Right lobe of liver (tissue), 6 donors: ENCODE measurements at places on chromosomes 13 and 19. TPM values are rescaled to one million over a fixed set of nuclear protein-coding genes. Genes with fewer than 3 reads are reported as not detected.

- no peak overlapping the region for H3K4me3 ChIP-seq
- no peak for DNase-seq
- peaks cover 5% of the 10 kb centered on the region for H3K4me1 ChIP-seq
- H3K36me3 ChIP-seq: peaks cover 50% of the 10 kb centered on the region
Observed at GRCh38 chr19:10115392-10116084, 4.0 kb downstream of the P2RY11 start.

DNA sequence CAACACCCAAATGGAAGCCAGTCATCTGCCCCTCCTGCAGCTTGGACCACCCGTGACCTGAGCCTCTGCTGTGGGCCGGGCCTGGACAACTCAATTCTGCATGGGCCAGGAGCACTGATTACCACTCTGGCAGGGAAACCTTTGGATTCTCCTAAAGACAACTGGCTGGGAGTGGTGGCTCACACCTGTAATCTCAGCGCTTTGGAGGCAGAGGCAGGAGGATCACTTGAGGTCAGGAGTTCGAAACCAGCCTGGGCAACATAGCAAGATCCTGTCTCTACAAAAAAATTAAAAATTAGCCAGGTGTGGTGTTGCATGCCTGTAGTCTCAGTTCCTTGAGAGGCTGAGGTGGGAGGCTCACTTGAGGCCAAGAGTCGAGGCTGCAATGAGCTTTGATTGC, 6.5 kb downstream of the EPS15L1 start:
- H3K36me3 ChIP-seq: no peaks in the 10 kb centered on the region
- H3K4me1 ChIP-seq: peaks cover 2% of the 10 kb centered on the region
- no peaks in the 10 kb centered on the region for H3K27me3 ChIP-seq
- H3K4me3 ChIP-seq: no peak overlapping the region
- H3K27ac ChIP-seq: no peak overlapping the region
- no peak for DNase-seq

- no peaks in the 10 kb centered on the region for H3K27me3 ChIP-seq
- no peak for DNase-seq
- no peaks in the 10 kb centered on the region for H3K4me1 ChIP-seq
Observed at GRCh38 chr13:23632048-23632582, 61.9 kb downstream of the TNFRSF19 start.

GRCh38 chr19:34577056-34577455, 95.5 kb downstream of the WTIP start:
- no peak for DNase-seq
- H3K27me3 ChIP-seq: no peaks in the 10 kb centered on the region
- H3K36me3 ChIP-seq: no peaks in the 10 kb centered on the region
- H3K27ac ChIP-seq: no peak overlapping the region

- DNase-seq: no peak
- no peak overlapping the region for H3K27ac ChIP-seq
- H3K27me3 ChIP-seq: no peaks in the 10 kb centered on the region
- no peaks in the 10 kb centered on the region for H3K36me3 ChIP-seq
- no peak overlapping the region for H3K4me3 ChIP-seq
Observed at GRCh38 chr13:106100171-106100919, 435.1 kb downstream of the EFNB2 start.

DNA sequence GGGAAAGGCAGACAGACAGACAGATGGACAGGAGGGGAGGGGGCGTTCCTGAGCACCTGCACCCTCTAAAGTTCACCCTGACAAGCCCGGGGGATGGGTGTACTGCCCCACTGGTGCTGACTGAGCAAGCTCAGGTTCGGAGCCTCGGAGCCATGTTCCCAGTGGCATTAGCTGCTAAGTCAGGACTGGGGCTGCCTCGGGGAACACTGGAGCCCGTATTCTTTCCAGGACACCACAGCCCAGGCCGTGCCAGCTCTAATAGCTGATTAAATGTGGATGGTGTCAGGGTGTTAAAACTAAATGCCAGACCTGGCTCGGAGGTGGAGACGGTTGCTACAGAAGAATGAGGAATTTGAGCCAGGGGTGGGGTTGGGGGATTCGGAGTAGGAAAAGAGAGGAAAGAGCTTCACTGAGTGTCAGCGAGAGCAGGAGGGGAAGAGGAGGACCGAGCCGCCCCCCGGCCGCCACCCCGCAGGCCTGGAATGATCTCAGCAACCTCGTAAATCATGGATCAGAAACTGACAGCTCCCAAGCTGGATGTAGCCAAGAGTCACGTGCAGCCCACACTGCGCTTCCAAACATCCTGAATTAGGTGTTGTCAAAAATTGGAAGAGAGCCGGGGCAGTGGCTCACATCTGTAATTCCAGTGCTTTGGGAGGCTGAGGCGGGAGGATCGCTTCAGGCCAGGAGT, 10.4 kb downstream of the MAP2K2 start:
- peaks cover 40% of the 10 kb centered on the region for H3K36me3 ChIP-seq
- H3K27ac ChIP-seq: no peak overlapping the region
- no peak for DNase-seq
- H3K4me3 ChIP-seq: no peak overlapping the region
- H3K4me1 ChIP-seq: no peaks in the 10 kb centered on the region
- no peaks in the 10 kb centered on the region for H3K27me3 ChIP-seq

DNA sequence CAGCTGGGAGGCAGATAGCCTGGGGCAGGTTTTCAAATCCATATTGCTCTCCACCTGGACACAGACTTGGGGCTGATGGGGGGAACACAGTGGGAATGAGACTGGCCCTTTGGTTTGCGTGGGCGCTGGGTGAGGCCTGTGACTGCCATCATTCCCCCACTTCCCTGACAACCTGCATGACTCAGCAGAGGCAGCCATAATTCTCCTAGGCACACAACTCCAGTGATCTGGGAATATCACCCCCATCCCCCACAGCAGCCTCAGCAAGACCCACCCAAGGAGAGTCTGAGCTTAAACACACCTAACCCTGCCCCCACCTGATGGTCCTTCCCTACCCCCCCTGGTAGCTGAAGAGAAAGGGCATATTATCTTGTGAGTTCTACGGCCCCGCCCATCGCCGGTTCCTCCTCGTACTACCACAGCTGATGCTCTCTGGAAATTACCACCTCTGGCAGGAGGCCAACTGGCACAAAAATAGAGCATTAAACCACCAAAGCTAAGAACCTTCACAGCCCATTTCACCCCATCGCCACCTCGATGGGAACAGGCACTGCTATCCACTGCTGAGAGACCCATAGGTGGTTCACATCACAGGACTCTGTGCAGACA, 71.0 kb downstream of the RNF17 start:
- H3K27ac ChIP-seq: no peak overlapping the region
- no peaks in the 10 kb centered on the region for H3K36me3 ChIP-seq
- H3K4me3 ChIP-seq: no peak overlapping the region
- no peaks in the 10 kb centered on the region for H3K4me1 ChIP-seq

MIR17HG gene
- total RNA-seq: 2.1 TPM

DNA sequence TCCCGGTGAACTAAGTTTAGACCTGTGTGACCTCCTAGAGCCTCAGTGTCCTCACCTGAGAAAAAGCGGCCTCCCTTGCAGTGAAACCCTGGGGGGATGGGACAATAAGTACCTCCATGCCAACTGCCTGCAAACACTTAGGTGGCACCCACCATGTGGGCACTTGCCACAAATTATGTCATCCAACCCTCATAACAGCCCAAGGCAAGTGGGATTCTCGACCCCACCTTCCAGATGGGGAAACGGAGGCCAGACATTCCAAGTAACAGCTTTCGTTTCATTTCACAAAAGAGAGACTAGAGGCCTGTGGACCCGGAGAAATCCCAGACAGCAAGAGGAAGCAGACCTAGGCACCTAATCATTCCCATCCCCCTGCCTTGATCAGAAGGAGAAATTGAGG, 6.9 kb downstream of the REX1BD start:
- H3K4me3 ChIP-seq: no peak overlapping the region
- no peak overlapping the region for H3K27ac ChIP-seq
- peaks cover 15% of the 10 kb centered on the region for H3K4me1 ChIP-seq
- no peaks in the 10 kb centered on the region for H3K27me3 ChIP-seq
- DNase-seq: no peak

NOVA2 gene
- 0.68 TPM for total RNA-seq

GRCh38 chr13:60351326-60351725, 45.7 kb upstream of the TDRD3 start:
- no peak for DNase-seq
- H3K27me3 ChIP-seq: no peaks in the 10 kb centered on the region
- H3K4me1 ChIP-seq: no peaks in the 10 kb centered on the region
- no peak overlapping the region for H3K4me3 ChIP-seq
- H3K36me3 ChIP-seq: no peaks in the 10 kb centered on the region

DNA sequence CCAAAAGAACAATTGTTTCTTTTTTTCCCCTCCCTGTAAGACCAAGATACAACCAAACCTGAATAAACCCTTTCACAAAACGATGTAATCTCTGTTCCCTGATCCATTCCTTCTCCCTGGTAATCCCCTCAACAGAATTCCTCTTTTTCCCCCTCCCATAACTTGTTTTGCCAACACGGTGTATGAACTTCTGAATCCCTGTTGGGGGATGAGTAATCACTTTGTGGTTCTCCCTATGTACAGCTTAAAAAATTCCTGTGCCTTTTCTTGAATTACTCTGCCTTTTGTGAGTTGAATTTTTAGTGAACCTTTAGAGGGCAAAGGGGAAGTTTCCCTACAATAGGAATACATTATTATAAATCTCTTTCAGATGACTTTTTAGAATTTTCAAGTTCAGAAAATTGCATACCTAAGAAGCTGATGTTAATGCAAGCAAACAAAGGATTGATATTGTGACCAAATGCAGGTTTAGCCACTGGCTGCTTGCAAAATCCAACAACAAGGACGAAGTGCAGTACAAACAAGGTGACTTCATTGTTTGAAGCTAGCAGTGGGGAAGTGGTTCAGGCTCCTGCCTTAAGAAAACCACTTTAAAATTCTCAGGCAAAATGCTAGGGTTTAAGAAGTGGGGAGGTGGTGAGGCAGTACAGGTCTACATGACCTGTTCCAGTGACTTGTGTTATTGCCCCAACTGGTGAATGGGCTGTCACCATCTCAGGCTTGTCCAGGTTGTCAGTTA, 15.0 kb upstream of the EPSTI1 start:
- H3K27me3 ChIP-seq: no peaks in the 10 kb centered on the region
- no peaks in the 10 kb centered on the region for H3K4me1 ChIP-seq
- no peaks in the 10 kb centered on the region for H3K36me3 ChIP-seq
- H3K4me3 ChIP-seq: no peak overlapping the region

DNA sequence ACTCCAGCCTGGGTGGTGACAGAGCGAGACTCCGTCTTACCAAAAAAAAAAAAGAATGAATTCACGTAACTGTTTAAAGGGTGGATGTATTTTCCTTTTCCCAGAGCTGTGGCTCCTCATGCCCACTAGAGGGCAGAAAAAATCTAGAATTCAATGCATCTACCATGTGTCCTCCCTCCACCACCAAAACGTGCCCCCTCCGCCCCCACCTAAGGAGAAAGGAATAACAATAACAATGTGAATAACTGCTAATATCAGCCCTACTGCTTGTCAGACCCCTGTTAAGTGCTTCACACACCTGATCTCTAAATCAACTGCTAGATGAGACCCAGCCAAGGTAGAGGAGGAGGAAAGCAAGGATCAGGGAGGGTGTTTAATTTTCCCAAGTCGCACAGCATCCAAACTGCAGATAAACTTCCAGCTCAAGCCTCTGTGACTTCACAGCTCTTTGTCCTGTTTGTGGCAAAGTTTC, 20.2 kb upstream of the PNMA8B start:
- DNase-seq: no peak
- H3K27ac ChIP-seq: no peak overlapping the region
- no peak overlapping the region for H3K4me3 ChIP-seq
- no peaks in the 10 kb centered on the region for H3K27me3 ChIP-seq
- no peaks in the 10 kb centered on the region for H3K36me3 ChIP-seq
- no peaks in the 10 kb centered on the region for H3K4me1 ChIP-seq

GRCh38 chr19:10431254-10431942, 11.1 kb downstream of the PDE4A start:
- H3K27ac ChIP-seq: peak overlapping the region; percentile 38
- no peak for DNase-seq
- no peaks in the 10 kb centered on the region for H3K27me3 ChIP-seq

DNA sequence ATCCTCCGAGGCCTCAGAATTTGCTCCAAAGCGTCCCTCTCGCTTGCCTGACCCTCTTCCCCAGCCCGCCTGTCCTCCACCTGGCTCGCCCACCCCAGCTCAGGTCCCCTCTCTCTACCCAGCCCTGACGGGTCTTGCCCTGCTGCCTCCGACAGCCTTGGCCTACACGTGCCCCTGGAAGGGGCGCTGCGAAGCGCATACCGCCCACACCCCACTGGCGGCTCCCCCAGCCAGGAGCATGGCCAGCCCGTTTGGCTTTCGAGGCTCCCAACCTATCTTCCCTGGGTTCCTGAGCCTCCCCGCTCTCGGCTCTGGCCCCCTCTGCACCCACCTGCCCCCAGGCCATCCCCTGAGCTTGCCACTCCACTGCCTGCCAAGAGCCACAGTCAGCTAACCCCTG, 4.5 kb downstream of the XAB2 start:
- H3K4me3 ChIP-seq: no peak overlapping the region
- no peak overlapping the region for H3K27ac ChIP-seq
- no peaks in the 10 kb centered on the region for H3K27me3 ChIP-seq

DNA sequence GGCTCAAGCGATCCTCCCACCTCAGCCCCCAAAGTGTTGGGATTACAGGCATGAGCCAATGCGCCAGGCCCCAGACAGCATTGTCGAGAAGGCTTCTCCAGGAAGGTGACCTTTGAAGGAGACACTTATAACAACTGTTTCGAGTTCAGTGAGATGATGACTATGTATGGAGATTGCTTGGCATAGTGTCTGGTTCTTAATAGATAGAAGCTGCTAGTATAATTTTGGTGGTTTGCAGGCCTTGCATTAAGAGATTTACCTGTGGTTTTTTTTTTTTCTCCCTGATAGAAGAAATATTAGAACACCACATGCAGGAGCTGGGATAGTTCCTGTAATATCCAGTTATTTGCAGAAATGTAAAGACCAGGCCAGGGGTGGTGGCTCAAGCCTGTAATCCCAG, 3.7 kb downstream of the MARCHF2 start:
- H3K27me3 ChIP-seq: no peaks in the 10 kb centered on the region
- no peak for DNase-seq
- H3K27ac ChIP-seq: no peak overlapping the region
- no peak overlapping the region for H3K4me3 ChIP-seq
- no peaks in the 10 kb centered on the region for H3K36me3 ChIP-seq

GRCh38 chr19:33627526-33627925, 5.8 kb downstream of the CHST8 start:
- H3K36me3 ChIP-seq: no peaks in the 10 kb centered on the region
- H3K4me1 ChIP-seq: no peaks in the 10 kb centered on the region

- no peak overlapping the region for H3K27ac ChIP-seq
- H3K36me3 ChIP-seq: no peaks in the 10 kb centered on the region
- no peaks in the 10 kb centered on the region for H3K27me3 ChIP-seq
- H3K4me1 ChIP-seq: peaks cover 61% of the 10 kb centered on the region
Observed at GRCh38 chr19:18840288-18841267, 8.8 kb downstream of the UPF1 start.

C19orf67 gene
- total RNA-seq: not detected

CKM gene
- total RNA-seq: 0.42 TPM

DNA sequence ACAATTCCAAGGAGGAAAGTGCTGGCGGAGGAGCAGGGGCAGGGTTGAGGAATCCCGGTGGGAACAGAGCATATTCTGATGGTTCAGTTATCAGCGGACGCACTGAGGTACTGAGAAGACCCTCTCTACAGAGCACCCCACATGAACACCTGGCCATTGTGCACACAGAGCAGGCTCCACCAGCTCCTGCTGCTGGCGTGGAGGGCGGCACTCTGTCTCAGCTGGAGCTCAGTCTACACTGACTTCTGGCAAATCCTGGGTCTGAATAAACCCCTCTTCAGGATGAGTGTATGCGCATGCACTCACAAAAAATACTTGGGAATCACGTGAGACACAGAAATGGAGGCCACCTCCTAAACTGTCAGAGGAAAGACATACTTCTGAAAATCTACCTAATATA, 114.4 kb upstream of the IRS2 start:
- H3K27me3 ChIP-seq: no peaks in the 10 kb centered on the region
- DNase-seq: no peak
- H3K4me1 ChIP-seq: no peaks in the 10 kb centered on the region
- no peak overlapping the region for H3K27ac ChIP-seq
